NCI-H2107 (cell line): ENCODE measurements at places on chromosomes 3 and 15.

DNA sequence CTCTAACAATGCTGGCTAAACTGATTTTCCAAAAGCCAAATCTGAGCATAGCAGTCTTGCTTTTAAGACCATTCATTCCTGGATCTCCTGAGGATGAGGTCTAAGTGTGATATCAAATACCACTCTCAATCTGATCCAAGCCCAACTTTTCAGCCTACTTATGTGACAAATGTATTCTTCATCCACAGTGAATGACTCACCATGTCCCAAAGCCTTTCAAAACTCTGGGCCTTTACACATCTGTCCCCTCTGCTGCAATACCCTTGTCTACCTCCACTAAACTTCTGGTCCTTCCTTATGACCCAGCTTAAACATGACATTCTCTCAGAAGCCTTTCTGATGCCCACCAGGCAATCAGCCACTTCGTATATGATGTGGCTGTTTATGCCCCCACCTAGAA lies 4.6 kb downstream of the ANAPC13 start:
- DNase-seq: no peak

DNA sequence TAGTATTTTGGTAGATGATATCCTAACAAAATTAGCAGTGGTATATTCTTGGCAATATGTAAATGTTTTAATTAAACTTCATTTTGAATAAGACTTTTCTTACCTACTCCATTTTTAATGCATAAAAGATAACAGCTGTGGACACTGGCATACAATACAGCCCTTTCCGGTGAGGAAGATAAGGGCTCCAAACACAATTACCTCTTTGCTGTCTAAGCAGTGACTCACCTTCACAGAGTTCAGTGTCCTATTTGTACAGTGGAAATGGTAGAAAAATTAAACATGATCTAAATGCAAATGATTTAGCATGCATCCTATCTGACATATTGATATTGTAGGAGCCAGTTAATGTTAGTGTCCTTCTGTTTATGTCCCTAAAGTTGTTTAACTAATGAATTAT lies 969.4 kb downstream of the PLOD2 start:
- DNase-seq: no peak

GRCh38 chr15:66565741-66566144 lies at the start of gene LCTL:
TSS of gene LCTL (minus strand) at chr15:66565998. CDS start at chr15:66565365, 633 bp downstream.
- DNase-seq: no peak

GRCh38 chr3:171874251-171874681 lies 31.1 kb downstream of the TMEM212 start:
- DNase-seq: no peak

DNA sequence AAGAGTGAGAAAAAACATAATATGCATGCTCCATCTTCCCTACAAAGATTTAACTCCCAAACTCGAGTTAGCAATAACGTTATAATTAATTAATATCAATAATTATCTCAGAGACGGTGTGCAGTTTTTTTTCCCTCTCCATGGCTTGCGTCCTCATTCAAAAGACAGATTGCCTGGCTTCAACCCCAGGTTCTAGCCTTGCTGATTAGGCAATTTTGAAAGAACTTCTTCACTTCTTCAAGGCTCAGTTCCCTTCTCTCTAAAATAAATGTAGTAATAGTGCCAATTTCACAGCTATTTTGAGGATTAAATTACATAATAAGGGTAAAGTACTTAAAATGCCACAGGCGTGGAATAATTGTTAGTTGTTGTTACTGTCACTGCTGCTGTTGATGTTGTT lies 876.1 kb upstream of the GBE1 start:
- no peak for DNase-seq

- no peak for DNase-seq
Observed at GRCh38 chr15:42065033-42065432, 29.3 kb downstream of the PLA2G4D start.

GRCh38 chr3:177447938-177448337 lies 250.7 kb upstream of the TBL1XR1 start:
- DNase-seq: no peak

DNA sequence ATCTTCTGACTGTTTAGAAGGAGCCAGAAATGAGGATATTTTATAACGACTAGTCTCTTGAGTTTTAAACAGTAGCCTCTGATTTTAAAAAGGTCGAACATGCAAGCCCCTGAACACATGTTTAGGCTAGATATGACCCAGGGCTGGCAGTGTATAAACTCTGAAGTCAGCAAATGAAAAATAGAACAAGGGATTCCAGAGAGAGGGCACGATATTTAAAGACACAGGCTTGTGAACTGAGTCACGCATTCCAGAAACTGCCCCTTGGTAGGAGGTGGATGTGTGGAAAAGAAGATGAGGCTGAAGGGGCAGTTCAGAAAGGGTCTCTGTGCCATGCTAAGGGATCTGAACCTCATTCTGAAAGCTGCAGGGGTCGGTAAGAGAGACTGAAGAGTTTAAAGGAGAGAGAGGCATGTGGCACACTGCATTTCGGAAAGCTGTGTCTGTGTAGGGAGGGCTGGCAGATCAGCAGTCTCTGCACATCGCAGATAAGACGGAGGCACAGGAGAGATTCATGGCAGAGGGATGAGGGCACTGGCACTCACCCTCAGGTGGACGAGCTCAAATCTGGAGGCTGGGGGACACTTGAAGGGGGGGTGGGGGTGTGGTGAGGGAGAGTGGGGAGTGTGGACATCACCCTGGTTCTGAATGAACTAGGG lies 22.1 kb downstream of the ST8SIA2 start:
- no peak for DNase-seq

GRCh38 chr3:2543247-2543646 lies 444.6 kb downstream of the CNTN4 start:
- DNase-seq: no peak

DNA sequence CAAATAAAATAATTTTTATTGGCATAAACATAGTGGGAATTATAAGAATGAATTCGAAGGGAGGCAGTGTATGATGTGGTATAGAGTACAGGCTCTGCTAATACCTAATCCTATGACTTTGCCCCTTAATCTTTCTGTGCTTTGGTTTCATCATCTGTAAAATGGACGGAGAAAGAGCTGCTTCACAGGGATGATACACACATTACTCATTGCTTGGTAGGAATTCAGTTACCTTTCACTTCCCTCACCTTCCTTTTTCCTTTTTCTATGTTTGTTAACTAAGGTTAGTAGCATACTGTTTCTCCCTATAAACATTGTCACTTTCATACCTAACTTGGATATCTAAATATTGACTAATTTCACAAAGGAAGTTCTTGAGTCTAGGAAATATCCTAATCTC lies 36.2 kb downstream of the LEKR1 start:
- no peak for DNase-seq

DNA sequence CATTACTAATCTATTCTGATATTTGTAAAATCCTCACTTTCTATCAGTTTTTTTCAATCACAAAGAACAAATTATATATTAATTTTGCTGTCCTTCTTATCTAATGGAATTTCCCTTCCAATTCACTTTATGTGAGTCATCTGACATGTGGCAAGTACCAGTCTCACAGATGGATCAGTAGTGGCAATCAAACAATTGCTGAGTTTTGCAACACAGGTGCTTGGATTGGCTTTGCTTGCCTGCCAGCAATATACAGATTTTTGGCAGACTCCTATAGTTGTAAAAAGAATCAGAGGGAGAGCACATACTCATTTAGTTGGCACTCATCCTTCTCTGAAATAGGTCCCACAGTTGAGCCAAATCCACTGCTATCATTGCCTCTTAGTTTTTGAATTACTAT lies 83.7 kb downstream of the BCHE start:
- no peak for DNase-seq

DNA sequence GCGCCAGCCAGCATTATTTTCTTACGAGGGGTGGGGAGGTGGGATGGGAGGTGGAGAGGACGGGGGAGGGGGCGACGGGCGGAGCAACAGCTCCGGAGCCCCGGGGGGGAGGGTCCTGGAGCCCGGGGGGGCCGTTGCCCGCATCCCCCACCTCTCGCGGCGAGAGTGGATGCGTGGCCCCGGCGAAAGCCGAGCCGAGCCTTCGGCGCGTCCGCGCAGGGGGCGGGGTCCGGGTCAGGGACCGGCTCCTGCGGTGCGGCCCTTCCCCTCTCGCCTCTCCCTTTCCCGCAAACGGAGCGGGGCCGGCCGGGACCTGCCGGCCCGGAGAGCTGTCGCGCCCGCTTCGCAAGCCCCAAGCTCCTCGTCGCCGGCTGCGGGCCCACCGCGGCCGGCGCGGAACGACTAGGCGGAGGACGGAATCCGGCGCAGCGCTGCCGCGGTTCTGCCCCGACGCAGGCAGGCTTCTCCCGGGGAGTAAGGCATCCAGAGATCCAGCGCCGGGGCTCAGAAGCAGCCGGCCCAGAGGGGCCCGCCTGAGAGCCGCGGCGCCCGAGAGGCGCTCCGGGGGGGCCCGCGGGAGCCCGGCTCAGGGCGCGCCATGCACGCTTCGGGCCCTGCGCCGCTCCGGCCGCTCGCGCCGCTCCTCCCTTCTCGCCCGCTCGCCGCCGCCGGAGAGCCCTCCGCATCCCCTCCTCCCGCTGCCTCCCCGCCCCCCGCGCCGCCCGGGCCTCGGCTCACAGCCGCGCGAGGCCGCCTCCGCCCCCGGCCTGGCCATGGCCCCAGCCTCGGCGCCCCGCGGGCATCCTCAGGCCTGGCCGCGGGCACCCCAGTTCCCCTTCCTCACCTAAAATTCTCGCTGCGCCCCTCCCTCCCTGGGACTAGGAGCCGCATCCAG lies 459 bp upstream of the ADCY5 start:
- peak; percentile 38 for DNase-seq

DNA sequence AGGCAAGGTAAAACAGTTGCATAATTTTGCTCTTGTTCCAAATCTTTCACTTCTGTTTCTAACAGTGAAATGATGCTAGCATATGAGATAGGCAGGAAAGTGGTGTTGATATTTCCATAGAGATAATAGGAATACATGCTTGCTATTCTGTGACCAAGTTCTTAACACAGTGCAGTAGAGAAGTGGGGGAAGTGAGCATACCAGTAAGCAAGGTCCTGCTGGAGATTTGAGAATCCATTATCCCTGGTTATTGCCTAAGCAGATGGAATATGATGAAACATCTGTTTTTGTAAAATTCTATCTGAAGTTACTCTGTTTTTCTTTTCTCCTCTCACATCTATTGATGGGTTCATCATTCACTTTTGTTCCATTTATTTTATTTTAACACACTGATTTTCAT lies 28.7 kb downstream of the USP8 start:
- no peak for DNase-seq

DNA sequence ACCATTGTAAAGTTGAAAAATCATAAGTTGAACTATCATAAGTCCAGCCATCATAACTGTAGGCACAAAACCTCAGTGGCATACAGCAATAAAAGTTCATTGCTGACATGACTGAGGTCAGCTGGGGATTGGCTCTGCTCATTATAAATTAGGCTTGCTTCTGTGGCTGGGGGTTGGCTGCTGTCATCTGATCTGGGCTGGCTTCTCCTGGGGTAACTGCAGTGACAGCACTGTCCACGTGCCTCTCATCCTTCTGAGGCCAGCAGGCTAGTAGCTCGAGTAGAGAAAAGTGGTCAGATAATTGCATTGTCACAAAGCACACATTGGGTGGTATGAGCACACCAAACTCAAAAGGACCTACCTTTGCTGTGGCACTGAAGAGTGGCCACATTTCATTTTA lies 31.3 kb downstream of the CMTM7 start:
- DNase-seq: no peak

GRCh38 chr3:197010556-197011351 lies 18.9 kb downstream of the MELTF start:
- no peak for DNase-seq

- no peak for DNase-seq
Observed at GRCh38 chr3:59460068-59460467, 410.2 kb upstream of the CFAP20DC start.

- no peak for DNase-seq
Observed at GRCh38 chr3:35705904-35706303, 66.6 kb downstream of the ARPP21 start.

GRCh38 chr3:42369304-42369703 lies 41.1 kb downstream of the LYZL4 start:
- no peak for DNase-seq

DNA sequence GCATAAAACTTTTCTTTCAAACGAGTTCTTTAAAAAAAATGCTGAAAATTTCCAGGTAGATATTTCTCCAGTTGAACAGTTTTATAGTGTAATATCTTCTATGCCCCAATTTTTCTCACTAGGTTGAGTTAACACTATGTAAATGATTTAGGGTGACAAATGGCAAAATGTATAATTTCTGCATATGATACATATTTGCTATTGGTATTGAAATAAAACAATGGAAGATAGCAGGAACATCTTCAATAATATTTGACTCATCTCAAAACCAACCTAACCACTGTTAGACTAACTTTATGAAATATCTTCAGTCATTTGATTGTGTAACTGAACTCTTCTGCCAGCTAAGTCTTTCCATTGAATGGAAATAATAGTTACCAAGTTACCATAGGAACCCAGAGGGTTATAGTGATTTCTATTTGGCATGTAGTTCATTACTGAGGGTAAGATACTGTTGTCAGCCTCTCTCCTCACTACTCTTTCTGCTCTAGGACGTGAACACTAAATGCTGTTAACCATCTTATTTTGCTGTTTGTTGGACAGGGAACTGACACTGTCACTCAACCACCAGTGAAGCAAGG lies 824.7 kb upstream of the NECTIN3 start:
- DNase-seq: no peak

DNA sequence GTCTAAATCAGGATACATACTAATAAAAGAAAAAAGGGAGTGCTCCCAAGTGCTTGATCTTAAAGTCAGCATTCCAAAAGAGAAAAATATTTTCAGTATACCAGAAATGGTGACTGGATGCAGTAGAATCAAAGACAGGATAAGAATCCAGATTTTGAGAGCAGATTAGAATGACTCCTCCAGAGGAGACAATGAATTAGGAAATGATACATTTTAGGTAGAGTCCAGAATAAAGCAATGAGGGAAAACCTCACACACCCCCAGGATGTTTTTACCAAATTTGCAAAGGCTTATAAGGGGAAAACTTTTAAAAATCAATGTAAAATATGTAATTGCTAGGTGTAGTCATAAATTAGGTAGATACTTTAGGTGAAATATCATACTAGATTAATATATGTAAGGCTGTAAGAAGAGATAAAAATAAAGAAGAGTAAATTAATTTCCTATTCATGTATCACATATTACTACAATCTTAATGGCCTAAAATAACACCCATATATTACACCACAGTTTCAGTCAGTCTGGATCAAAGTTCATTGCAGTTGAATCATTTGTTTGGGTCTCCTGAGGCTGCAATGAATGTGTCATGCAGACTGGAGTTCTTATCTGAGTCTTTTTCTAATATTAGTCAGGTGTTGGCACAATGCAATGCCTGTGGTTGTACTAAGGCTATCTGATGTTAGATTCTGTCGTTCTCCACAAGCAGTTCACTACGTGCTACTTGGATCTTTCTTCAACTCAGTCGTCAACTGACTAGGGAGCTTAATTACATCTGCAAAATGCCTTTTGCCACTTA lies 547.8 kb upstream of the EPHA6 start:
- DNase-seq: no peak

- DNase-seq: no peak
Observed at GRCh38 chr3:59769127-59769750, 719.4 kb upstream of the CFAP20DC start.

- no peak for DNase-seq
Observed at GRCh38 chr3:52149021-52149420, 5.2 kb downstream of the POC1A start.
